GM12878 (cell line): ENCODE measurements at places on chromosomes 5 and 9. TPM values are rescaled to one million over a fixed set of nuclear protein-coding genes. Genes with fewer than 3 reads are reported as not detected.

Gene COL23A1
- 0.26 and 0.83 TPM in 2 replicates for polyA plus RNA-seq

Gene OR1N1
- polyA plus RNA-seq = not detected in 2 replicates

GRCh38 chr9:84466580-84467285, 126.2 kb upstream of the SLC28A3 start:
- no peaks in the 10 kb centered on the region for H3K4me1 ChIP-seq
- no peak for DNase-seq
- H3K36me3 ChIP-seq = no peaks in the 10 kb centered on the region
- H3K27ac ChIP-seq = no peak overlapping the region

Gene GAPT
- not detected in 2 replicates for polyA plus RNA-seq

- no peaks in the 10 kb centered on the region for H3K36me3 ChIP-seq
- H3K27ac ChIP-seq = no peak overlapping the region
- no peak for DNase-seq
- peaks cover 18% of the 10 kb centered on the region for H3K27me3 ChIP-seq
- H3K4me3 ChIP-seq = peak overlapping the region; percentile 67
- no peaks in the 10 kb centered on the region for H3K4me1 ChIP-seq
Measured at GRCh38 chr5:95283761-95284571, 928 bp downstream of the MCTP1 start.

Gene OR2V2
- polyA plus RNA-seq = not detected in 2 replicates

GRCh38 chr9:83061036-83061435, 1.9 kb downstream of the RASEF start:
- H3K4me1 ChIP-seq = no peaks in the 10 kb centered on the region
- no peaks in the 10 kb centered on the region for H3K36me3 ChIP-seq
- DNase-seq = no peak
- H3K27me3 ChIP-seq = no peaks in the 10 kb centered on the region
- H3K27ac ChIP-seq = no peak overlapping the region
- no peak overlapping the region for H3K4me3 ChIP-seq

- DNase-seq = no peak
- H3K27ac ChIP-seq = no peak overlapping the region
- no peak overlapping the region for H3K4me3 ChIP-seq
- H3K27me3 ChIP-seq = no peaks in the 10 kb centered on the region
- H3K4me1 ChIP-seq = no peaks in the 10 kb centered on the region; the same call in 1 of the 2 replicates
Measured at GRCh38 chr9:105403552-105404248, 44.1 kb upstream of the FSD1L start.

Gene CCDC183
- polyA plus RNA-seq = 0.90 and 1.2 TPM in 2 replicates

DNA sequence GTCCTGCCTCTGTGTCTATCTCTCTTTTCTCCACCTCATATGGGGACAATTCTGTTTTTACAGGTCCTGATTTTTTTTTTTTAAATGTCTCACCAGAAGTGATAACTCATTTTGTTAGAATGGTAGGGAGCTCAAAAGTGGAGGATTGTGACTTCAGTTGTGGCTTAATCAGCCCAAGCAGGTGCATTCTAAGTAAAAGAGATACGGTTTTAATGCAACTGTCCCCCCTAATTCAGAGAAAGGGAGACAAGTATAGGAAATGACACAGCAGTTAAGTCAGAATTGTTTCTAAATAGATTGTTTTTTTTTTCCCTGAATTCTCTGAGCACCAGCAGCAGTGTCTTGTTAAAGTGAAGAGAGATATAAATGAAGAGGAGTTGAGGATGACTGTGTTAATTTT, 24.5 kb downstream of the MAST4 start:
- H3K4me3 ChIP-seq = no peak overlapping the region
- no peak for DNase-seq
- no peaks in the 10 kb centered on the region for H3K36me3 ChIP-seq
- peaks cover 29% of the 10 kb centered on the region for H3K4me1 ChIP-seq
- no peaks in the 10 kb centered on the region for H3K27me3 ChIP-seq

Gene ADCY2
- not detected in 2 replicates for polyA plus RNA-seq

DNA sequence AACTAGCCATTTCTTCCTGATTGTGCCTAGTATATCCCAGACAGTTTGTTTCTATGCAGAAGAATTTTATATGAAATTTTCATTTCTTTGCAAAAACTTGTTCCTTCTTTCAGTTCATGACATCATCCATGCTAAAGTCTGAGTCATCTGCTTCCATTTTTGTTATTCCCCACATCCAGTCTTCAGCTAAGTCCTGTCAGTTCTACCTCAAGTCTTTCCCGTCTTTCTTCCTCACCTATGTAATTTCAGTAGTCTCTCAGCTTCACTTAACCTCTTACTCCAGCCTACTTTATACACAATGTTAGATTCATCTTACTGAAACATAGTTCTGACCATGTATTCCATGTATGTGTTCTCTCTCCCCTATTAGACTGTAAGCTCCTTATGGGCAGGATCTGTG, 39.1 kb downstream of the G3BP1 start:
- no peak for DNase-seq
- no peaks in the 10 kb centered on the region for H3K27me3 ChIP-seq
- peaks cover 38% of the 10 kb centered on the region for H3K36me3 ChIP-seq
- H3K4me1 ChIP-seq = no peaks in the 10 kb centered on the region
- H3K27ac ChIP-seq = no peak overlapping the region
- no peak overlapping the region for H3K4me3 ChIP-seq

- H3K27me3 ChIP-seq = no peaks in the 10 kb centered on the region
- no peaks in the 10 kb centered on the region for H3K4me1 ChIP-seq
- H3K36me3 ChIP-seq = no peaks in the 10 kb centered on the region
Measured at GRCh38 chr5:164341056-164341619, 835.7 kb downstream of the MAT2B start.

GRCh38 chr5:43773478-43773844, 170.5 kb downstream of the NNT start:
- no peaks in the 10 kb centered on the region for H3K27me3 ChIP-seq
- H3K4me1 ChIP-seq = no peaks in the 10 kb centered on the region
- no peak for DNase-seq
- no peak overlapping the region for H3K27ac ChIP-seq

DNA sequence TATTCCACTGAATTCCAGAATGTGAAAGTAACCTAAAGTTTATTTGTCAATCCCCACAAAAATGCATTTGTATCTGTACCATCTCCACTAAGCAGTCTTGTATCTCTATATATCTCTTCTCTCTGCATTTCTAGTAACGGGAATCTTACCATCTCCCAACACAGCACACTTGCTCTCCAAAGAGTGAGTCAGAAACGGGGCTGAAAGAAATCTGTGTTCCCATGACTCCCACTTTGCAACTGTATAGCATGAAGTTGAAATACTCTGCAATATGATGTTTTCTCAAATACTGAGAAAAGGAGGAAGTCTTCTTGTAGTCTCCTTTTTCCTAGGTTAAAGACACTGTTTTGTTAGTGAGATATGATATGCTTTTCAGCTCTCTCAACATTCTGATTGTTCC, 848.8 kb upstream of the ACO1 start:
- no peaks in the 10 kb centered on the region for H3K4me1 ChIP-seq
- no peak overlapping the region for H3K27ac ChIP-seq
- H3K36me3 ChIP-seq = no peaks in the 10 kb centered on the region
- H3K4me3 ChIP-seq = no peak overlapping the region
- H3K27me3 ChIP-seq = no peaks in the 10 kb centered on the region
- DNase-seq = no peak

Gene EIF4E1B
- polyA plus RNA-seq = not detected in 2 replicates

Gene C5orf58
- 0.13 TPM in 1 of 2 replicates, not detected in the other for polyA plus RNA-seq

DNA sequence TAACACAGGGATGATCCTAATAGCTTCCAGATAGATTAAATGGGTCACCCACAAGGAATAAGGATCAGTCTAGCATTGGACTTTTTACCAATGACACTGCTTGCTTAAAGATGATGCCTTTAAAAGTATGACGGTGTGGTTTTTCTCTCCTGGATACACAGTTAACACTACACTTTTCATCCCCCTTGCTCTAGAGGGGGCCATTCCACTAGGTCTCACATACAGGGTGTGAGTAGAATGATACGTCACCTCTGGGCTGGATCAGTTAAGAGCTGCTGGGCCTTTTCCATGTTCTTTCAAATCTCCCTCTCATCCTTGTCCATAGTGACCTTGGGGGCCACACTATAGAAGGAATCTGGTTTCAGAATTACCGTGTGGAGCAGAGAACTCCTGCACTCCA, 140.6 kb downstream of the FSTL4 start:
- H3K27me3 ChIP-seq = peaks cover 6% of the 10 kb centered on the region
- H3K4me3 ChIP-seq = no peak overlapping the region
- no peaks in the 10 kb centered on the region for H3K36me3 ChIP-seq
- no peak for DNase-seq

Gene LCN10
- polyA plus RNA-seq = 0.21 and 1.1 TPM in 2 replicates

DNA sequence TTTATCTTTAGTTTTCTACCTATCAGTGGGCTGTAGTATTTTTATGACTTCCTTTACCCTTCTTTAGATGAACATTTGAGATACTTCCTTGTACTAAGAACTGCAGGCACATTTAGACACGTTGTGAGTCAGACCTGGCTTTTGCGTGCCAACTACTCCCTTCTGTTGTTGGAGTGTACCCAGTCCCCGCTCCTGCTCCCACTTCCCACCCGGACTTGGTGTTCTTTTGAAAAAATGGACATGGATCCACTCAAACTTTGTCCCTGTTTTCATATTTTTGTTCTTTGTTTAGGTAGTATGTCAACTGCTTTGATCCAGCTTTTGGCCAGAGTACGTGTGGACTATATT, 60.7 kb downstream of the PARP8 start:
- H3K4me3 ChIP-seq = no peak overlapping the region
- DNase-seq = no peak
- H3K27ac ChIP-seq = no peak overlapping the region
- no peaks in the 10 kb centered on the region for H3K27me3 ChIP-seq

Gene PDE6A
- 0.11 and 0.26 TPM in 2 replicates for polyA plus RNA-seq

- DNase-seq = no peak
- no peaks in the 10 kb centered on the region for H3K36me3 ChIP-seq
- no peaks in the 10 kb centered on the region for H3K27me3 ChIP-seq
- no peak overlapping the region for H3K27ac ChIP-seq
Measured at GRCh38 chr9:114757984-114758383, 47.9 kb downstream of the TNFSF15 start.

GRCh38 chr5:75839547-75839946, 122.3 kb upstream of the POC5 start:
- no peak overlapping the region for H3K4me3 ChIP-seq
- H3K4me1 ChIP-seq = no peaks in the 10 kb centered on the region
- H3K36me3 ChIP-seq = no peaks in the 10 kb centered on the region
- DNase-seq = no peak

GRCh38 chr9:19998153-19998552, 209.3 kb upstream of the SLC24A2 start:
- peaks cover 18% of the 10 kb centered on the region for H3K4me1 ChIP-seq
- no peak overlapping the region for H3K4me3 ChIP-seq
- peak; percentile 19 for DNase-seq
- H3K27me3 ChIP-seq = no peaks in the 10 kb centered on the region

GRCh38 chr5:139295346-139296057, 2.0 kb downstream of the MATR3 start:
- H3K4me1 ChIP-seq = peaks cover 16% of the 10 kb centered on the region
- no peak for DNase-seq
- peak overlapping the region; percentile 89 for H3K4me3 ChIP-seq
- H3K27me3 ChIP-seq = no peaks in the 10 kb centered on the region
- no peaks in the 10 kb centered on the region for H3K36me3 ChIP-seq

Gene GARIN3
- not detected in 2 replicates for polyA plus RNA-seq

DNA sequence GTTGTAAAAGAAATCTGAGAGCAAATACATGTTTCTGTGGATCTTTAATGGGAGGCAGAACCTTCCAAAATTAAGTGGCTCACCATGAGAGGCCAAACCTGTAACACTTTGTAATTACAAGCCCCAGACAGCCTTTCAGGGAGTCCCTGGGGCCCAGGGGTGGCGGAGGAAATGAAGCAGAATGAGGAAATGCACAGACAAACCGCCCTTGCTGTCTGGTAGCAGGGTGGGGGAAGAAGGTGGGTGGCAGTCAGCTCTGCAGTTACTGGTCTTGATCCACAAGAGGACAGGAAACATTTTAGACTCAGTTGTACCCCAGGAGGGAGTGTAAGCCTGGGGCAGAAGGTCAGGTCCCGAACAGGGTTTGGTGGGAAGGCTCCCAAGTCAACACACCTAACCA, 6.5 kb downstream of the ARL14EPL start:
- no peak overlapping the region for H3K27ac ChIP-seq
- H3K4me1 ChIP-seq = no peaks in the 10 kb centered on the region
- no peaks in the 10 kb centered on the region for H3K27me3 ChIP-seq
- H3K4me3 ChIP-seq = no peak overlapping the region
- no peaks in the 10 kb centered on the region for H3K36me3 ChIP-seq
- DNase-seq = no peak

DNA sequence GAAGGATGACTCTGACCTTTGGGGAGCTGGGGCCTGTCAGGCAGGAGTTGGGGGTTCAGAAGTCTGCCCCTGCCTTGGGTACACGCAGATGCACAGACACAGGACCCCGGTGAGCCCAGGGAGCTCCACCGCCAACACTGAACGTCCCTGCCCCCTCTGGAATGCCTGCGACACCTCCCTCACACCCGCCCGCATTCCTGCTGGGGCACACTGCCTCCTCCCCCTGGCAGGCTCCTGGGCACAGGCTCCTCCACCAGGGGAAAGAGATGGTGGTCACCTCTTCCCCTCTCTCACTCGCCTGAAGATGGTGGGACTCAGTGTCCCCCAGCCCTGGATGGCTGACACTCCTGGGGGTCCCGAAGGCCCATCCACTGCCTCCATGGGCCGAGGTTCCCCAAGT, 12.0 kb downstream of the CRB2 start:
- no peak overlapping the region for H3K4me3 ChIP-seq
- no peak overlapping the region for H3K27ac ChIP-seq
- DNase-seq = no peak
- no peaks in the 10 kb centered on the region for H3K4me1 ChIP-seq

- no peaks in the 10 kb centered on the region for H3K4me1 ChIP-seq
Measured at GRCh38 chr5:2186472-2187015, 303.8 kb upstream of the IRX4 start.

Gene TOMM5
- polyA plus RNA-seq = 521 and 528 TPM in 2 replicates

Gene ADGRD2
- polyA plus RNA-seq = not detected in 2 replicates

- no peaks in the 10 kb centered on the region for H3K27me3 ChIP-seq
- DNase-seq = no peak
- no peaks in the 10 kb centered on the region for H3K36me3 ChIP-seq
- H3K27ac ChIP-seq = no peak overlapping the region
Measured at GRCh38 chr9:72980183-72980582, 27.3 kb upstream of the ALDH1A1 start.

Gene LAMC3
- polyA plus RNA-seq = not detected in 2 replicates

GRCh38 chr9:7402334-7403027, 397.1 kb downstream of the DMAC1 start:
- no peaks in the 10 kb centered on the region; the same call in 1 of the 2 replicates for H3K27me3 ChIP-seq
- H3K4me1 ChIP-seq = peaks cover 7% of the 10 kb centered on the region; the same call in 1 of the 2 replicates
- no peaks in the 10 kb centered on the region for H3K36me3 ChIP-seq
